Breast epithelium (tissue), 4 donors: ENCODE measurements at places on chromosomes 7 and 10. TPM values are rescaled to one million over a fixed set of nuclear protein-coding genes. Genes with fewer than 3 reads are reported as not detected.

HABP2 gene
- 0.66 TPM for total RNA-seq

VGF gene
- 0.16 TPM for total RNA-seq

TMEM176A gene
- total RNA-seq, result 28.3 TPM

DNA sequence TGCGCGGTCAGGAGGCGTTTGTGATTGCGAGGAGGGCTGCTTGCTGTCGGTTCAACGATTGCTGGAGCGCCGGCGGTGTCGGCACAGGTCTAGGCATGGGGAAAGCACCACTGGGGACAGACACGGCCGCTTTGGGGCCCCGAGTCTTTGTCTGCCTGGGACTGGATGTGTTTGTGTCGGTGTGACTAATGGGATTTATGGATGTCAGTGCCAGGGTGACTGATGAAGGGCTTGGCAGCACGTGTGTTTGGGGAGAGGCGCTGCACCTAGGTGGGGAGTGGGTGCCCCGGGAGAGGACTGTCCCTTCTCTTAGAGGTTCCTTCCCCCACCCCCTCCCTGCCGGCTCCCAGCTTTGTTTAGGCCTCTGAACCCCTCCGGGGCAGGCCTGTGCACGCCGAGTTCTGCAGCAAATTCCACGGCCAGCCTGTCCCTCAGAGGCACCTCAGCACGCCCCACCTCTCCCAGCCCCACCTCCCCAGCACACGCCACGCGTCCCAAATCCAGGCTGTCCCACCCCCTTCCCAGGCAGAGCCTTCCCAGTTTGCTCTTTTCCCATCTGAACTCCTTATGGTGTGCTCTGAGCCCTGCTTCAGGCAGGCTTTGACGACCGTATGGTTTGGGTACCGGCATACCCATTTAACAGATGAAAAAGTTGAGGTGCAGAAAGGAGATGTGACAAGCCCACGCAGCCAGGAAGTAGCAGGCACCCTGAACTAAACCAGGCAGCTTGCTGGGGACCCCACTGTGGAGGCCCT is 6.4 kb upstream of the TNRC18 start:
- peak; percentile 83 for DNase-seq

DNA sequence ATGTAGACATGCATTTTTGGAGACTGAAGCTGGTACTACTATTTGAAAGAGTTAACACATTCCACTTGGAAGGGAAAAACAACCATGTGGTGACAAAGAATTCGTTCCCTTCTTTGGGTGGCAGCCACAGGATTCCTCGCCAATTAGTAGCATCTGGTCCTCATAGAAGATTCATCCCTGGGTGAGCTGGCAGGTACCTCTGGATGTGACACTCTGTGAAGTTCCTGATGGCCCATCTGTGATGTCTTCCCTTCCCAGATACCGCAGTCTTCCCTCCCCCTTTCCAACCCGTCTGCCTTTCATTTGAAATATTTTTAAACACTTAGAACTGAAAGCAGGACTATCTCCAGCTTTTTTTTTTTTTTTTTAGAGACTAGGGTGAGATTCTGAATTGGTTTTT is 569.5 kb downstream of the TYW1 start:
- no peak for DNase-seq
